ENCODE measurements at places on chromosomes 3 and 15.

DNA sequence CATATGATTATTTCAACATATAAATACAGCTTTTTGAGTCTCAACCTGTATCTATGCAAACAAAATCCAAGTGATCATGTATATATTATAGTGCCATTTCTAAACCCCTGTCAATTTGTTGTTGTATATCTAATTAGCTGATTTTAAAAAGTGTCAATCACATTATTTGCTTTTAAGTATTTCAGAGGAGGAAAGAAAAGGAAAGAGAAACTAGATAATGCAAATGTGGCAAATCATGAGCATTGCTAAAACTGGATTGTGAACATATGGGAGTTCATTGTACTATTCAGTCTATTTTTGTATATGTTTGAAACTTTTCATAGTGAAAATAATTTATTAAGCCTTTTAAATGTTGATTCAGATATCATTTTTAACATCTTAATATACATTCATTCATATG, 190.7 kb downstream of the ZIC4 start:
- DNase-seq: no peak

DNA sequence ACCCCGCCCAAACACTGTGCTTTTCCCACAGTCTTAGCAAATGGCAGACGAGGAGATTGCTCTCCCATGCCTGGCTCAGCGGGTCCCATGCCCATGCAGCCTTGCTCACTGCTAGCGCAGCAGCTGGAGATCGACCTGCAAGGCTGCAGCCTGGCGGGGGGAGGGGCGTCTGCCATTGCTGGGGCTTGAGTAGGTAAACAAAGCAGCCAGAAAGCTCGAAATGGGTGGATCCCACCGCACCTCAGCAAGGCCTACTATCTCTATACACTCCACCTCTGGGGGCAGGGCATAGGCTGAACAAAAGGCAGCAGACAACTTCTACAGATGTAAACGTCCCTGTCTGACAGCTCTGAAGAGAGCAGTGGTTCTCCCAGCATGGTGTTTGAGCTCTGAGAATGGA, 27.2 kb upstream of the WDR5B start:
- DNase-seq: no peak

DNA sequence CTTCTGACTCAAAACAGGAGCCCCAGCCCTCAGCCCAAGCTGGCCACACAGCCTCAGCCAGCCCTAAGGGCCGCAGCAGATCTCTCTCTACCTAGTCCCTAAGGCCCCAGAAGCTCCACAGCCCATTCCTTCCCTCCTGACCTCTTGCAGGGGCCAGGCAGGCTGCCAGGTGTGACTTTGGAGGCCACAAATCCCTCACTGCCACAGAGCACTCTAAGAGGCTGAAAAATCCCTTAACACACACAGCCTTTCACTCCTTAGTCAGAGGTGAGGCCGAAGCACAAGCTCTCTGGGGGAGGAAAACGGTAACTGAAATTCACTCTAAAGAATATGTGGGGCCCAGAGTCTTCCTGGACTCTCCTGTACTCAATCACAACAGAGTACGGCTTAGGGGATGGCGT, 23.3 kb downstream of the LRRC2 start:
- DNase-seq: no peak

DNA sequence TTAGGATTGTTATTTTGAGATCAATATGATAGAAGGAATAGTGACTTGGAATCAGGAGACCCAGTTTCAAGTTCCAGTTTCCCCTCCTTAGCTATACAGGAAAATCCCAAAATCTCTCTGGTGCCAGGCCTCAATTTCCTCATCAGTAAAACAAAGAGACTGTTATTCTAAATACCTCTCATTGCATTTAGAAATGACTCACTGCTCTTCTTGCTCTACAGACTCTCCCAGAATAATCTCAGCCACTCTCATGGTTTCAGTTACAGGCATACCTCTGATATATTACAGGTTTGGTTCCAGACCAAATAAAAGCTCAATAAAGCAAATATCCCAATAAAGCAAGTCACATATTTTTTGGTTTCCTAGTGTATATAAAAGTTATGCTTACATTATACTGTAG, 28.3 kb downstream of the IMPG2 start:
- no peak for DNase-seq

DNA sequence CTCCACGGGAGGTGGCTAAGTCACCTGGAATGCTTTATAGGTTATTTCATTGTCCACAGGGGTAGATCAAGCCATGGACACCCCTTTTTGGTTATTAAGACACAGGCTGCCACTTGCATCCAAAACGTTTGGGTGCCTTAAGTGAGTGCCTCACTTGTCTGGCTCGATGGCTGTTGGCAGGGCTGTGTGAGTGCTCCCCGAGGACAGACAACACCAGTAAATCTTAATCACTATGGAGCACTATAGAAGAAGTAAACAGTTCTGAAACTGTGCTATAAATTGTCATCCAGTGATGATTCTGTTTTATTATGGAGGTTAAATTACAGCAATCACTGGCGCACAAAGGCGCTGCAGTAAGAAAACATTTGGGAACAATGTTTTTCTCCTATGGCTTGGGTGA, 215.5 kb downstream of the CACNA2D3 start:
- no peak for DNase-seq

- DNase-seq: no peak
These were observed 160.7 kb upstream of the TSC22D2 start for GRCh38 chr3:150247441-150247840.

GRCh38 chr3:180983136-180983535, 6.4 kb downstream of the DNAJC19 start:
- no peak for DNase-seq

- no peak for DNase-seq
These were observed 63.6 kb downstream of the SCN5A start for GRCh38 chr3:38585791-38586420.

- peak; percentile 63 for DNase-seq
These were observed 174.0 kb upstream of the PRICKLE2 start for GRCh38 chr3:64399205-64399800.

DNA sequence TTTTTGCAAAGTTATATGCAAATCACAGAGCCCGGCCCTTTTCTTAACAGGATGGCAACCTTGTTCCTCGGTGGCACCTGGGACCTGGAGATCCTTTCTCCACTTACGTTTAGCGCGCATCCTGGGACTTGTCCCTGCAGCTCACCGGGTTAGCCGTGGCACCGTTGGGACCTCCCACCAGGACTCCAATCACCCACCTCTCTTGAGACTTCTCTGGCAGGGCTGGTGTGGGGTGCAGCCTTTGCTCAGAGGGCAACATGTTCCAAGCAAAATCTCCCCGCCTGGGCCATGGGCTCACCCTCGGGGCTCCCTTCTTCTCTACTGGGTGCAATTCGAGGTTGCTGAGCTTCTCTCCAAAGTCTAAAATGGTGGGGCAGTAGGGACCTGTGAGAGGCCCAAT, 211.9 kb upstream of the UMPS start:
- no peak for DNase-seq

- DNase-seq: peak; percentile 92
These were observed 210.7 kb upstream of the TRIM42 start for GRCh38 chr3:140467104-140467577.

DNA sequence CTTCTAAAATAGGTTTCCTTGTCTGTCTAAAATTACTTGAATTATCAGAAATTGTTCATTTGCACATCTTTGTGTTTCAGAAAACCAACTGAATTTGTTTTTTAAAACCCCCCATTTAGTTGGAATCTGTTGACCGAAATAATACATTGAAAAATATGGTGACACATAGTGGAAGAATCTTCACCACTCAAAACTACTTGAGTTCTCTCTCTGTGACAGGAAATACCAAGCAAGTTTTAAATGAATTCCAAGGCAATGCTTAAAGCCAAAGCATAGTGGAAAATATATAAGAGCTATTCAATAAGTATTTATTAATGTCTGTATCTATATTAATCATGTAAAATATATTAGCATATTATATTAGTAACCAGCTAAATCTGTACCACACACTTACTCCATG, 224.9 kb upstream of the COL8A1 start:
- DNase-seq: no peak

GRCh38 chr3:17023006-17023664, 138.4 kb downstream of the PLCL2 start:
- DNase-seq: no peak

DNA sequence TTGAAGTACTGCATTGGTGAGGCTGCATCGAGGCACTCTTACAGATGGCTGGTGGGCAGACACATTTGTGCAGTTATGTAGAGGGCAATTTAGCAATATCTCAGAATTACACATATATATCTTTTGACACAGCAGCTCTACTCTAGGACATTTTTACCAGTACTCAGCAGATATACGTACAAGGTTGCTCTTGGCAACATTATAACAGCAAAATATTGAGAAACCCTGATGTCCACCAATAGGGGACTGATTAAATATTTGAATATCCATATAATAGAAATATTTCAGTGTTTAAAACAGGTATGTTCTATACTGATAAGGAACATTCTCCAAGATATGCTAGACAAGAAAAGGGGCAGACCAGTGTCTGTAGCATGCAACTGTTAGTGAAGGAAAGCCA, 7.9 kb upstream of the FBXO22 start:
- DNase-seq: no peak
